Anterior cingulate cortex (tissue), 58 donors: ENCODE measurements at places on chromosomes 7 and 10.

GRCh38 chr10:97676770-97677581, 10.1 kb downstream of the AVPI1 start:
- no peak for DNase-seq

GRCh38 chr10:102414749-102415148, 3.8 kb downstream of the PSD start:
- DNase-seq = no peak

GRCh38 chr10:21493784-21494183, 31.7 kb downstream of the SKIDA1 start:
- DNase-seq = no peak

DNA sequence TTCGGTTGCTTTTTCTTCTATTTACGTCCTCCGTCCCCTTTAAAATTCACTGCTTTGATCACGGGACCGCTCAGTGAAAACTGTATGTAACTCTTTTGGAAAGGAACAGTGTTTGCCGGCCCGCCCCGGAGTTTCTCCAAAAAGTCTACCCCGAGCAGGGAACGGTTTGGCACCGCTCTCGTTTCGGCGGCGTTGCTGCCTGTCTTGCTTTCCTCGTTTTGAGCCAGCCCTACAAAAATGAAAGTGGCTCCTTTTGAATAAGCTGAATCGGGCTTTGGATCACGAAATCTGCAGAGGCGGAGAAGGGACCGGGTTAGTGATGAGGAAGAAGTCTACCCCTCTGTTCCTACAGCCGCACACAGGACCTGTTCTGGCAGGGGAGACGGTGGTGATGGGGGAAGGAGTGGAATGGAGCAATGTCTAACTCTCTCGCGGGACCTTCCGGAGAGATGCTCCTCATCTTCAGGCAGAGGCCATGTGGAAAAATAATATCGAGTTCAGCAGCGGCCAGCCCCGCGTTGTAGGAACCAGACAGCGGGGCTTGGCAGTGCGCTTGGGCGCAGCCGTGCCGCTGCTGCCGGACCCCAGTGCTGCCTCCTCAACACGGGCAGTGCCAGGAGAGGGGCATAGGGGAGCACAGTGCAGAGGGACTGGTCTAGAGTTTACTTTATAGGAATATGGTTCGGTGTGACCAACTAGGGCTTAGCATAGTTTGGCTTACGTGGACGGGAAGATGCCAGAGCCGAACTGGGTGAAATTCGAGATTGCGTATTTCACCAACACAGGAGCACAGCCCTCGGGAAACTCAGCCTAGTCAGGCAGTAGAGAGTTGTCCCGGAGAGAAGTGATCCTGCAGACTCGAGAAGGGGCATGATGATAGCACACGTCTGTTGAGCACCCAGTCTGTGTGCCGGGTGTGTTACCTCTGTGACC, 1.4 kb downstream of the HTRA1 start:
- DNase-seq = no peak

DNA sequence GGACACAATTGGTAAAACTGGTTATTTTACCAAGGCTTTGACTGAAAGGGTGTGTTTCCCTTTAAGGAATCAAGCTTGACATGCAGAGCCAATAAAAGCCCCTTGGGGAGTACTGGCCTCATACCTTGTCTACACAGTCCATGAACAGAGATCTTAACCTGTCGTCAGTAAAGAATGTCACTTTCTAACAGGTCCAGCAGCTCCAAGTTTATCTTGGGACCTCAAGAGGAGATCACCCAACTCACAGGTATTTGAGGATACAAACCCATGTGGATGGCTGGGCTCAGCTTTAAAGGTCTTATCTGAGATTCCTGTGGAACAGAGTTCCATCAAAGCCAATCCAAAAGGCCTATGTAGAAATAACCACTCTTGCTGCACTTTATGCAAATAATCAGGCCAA, 61.3 kb downstream of the COA1 start:
- no peak for DNase-seq

- no peak for DNase-seq
Observed at GRCh38 chr10:35007858-35008301, 82.3 kb downstream of the CUL2 start.

- no peak for DNase-seq
Observed at GRCh38 chr10:129140921-129141885, 325.8 kb upstream of the MGMT start.

GRCh38 chr7:123425246-123425645, 109.1 kb downstream of the IQUB start:
- no peak for DNase-seq
